ENCODE measurements at places on chromosomes 13 and 19.

DNA sequence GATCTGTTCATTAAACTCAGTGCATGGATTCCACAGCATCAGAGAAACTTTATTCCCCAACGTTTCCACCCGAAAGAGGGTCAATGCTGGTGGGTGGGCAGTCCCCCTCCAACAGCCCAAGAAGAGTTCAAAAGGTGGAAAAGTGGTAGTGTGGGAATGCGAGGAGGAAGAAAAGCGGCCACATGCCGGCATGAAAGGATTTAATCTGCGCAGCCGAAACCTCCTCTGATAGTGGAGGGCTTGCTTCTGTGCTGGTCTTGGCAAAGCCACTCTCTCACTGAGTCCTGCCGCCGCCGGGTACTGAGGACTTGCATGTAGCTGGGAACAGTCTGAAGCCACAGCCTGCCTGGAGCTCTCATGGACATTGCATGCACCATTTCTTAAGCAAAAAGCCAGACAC, 136.2 kb upstream of the ZNF536 start:
- no peak for DNase-seq

GRCh38 chr13:111121506-111121905, 6.4 kb downstream of the ARHGEF7 start:
- DNase-seq = no peak

GRCh38 chr19:1066748-1067340, at the start of gene ARHGAP45:
ARHGAP45 (plus strand) TSS chr19:1067167; CDS start chr19:1067406, 239 bp downstream.
- peak; percentile 87 for DNase-seq

- no peak for DNase-seq
These were observed 16.9 kb upstream of the MICU2 start for GRCh38 chr13:21620861-21621260.

- DNase-seq = no peak
These were observed 152.9 kb downstream of the EFNB2 start for GRCh38 chr13:106382534-106382933.

DNA sequence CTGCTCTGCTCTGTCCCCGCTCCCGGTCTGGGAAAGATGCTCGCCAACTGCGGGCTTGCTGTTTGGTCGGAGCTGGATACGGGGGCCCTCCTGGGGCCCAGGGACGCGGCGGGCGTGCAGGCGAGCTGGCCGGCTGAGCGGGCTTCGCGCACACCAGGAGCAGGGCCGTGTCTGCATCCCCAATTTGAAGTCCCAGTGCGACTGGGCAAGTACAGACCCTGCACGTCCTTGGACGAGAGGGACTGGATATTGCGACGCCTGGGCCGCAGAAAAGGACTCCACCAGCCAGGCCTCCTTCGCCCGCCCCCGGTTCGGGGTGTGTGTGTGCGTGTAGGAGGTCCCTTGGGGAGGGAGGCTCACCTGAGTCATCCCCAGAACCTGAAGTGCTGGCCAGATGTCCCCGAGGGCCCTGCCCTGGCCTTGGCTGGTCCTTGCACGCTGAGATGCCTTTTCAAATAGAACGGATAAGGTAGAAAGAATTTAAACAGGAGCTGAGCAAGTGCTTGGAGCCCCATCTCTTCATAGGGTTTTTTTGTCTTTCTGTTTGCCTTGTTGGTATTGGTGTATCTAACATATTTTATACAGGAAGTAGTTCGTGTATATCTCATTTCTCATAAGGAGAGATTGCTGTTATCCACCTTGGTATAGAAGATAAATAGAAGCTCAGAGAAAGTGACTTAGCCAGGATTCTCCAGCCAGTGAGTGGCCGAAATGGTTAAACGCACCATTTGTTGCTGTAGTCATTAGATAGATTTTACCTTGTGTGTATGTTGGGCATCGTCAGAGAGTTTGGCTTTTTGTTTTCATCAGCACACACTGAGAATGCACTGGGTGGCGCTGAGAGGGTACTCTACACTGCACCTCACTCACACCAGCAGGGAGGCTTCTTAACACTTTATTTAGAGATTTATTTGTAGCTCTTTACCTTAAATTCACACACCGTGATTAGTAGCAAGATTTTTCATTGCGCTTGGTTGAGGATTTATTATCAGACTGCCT, 1.1 kb downstream of the NAXD start:
- peak; percentile 48 for DNase-seq

GRCh38 chr13:74367193-74367592, 233.0 kb upstream of the KLF12 start:
- no peak for DNase-seq

GRCh38 chr13:76917095-76917494, 30.9 kb upstream of the KCTD12 start:
- no peak for DNase-seq

DNA sequence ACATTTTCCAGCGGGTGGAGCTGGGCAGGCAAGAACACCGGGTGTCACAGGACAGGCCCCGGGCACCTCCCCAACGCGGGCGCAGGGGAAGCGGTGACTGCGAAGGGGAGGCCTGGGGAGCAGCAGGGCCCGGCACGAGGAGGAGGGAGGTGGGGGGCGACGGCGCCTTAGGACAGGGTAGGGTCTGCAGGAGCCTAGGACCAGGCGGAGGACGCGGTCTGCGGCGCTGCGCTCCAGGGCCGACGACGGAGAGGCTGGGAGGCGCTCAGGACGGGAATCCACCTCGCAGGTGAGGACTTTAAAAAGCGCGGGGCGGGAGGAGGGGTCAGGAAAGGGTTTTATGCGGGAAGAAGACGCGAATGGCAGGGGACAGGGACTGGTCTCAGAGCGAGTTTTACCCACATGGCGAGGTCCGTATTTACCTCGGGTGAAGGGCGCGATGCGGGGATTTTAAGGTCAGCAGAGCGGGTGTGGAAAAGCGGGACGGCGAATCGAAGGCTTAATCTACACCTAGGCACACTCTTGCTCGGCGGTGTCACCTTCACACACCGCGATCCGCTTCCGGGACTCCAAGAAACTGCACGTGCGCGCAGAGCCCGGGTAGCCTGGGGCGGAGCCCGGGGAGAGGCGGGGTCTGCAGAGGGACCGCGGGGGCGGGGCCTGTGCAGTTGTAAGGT, 13.5 kb downstream of the ERVV-2 start:
- DNase-seq = no peak

GRCh38 chr19:4501691-4502090, 16.6 kb downstream of the PLIN4 start:
- no peak for DNase-seq

- no peak for DNase-seq
These were observed 102.1 kb upstream of the FNDC3A start for GRCh38 chr13:48873587-48873986.

GRCh38 chr19:28843761-28844492, 369.0 kb downstream of the UQCRFS1 start:
- no peak for DNase-seq

DNA sequence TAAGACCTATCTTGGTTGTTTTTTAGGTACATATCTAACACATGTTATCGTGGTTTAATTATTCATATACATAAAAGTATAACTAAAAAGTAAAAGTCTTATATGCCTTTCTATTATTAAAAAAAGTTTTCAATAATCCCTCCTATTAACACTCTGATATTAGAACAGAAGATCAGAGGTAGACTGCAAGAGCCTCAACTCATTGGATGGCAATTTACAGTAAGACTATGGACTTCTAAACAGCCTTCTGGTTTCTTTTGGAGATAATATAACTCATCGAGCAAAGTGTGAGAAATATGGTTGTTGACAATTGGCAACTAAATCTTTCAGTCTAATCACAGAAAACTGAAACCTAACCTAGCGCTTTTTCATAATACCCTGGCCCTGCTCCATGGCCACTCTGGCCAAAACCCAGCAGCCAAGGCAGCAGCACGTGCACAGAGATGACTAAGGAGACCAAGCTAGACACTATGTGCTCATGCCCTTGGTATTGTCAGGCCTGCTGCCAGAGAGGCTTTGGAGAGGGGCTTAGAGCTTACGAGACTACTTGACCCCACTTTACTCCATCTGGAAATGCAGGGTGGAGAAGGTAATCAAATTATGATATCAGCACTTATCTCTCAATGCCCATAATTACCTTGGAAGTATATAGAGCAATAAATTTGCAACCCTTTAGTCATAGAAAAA, 40.6 kb upstream of the EEF1AKMT1 start:
- no peak for DNase-seq

DNA sequence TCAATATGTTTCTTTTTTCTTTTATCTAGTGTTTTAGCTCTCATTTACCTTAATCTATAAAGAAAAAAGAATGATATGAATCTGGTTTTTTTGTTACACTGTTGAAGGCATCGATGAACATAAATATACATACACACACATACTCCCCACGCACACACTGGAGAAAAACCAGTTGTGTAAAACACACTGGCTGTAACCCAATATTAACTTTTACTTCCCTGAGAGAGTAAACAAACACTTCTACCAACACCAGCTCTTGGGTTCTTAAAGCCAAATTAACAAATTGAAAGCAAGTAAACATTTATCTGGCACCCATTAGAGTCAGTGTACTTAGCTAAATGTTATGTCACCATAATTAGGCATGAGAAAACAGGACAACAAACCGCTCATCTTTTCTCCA, 145.7 kb downstream of the ABCC4 start:
- no peak for DNase-seq

- no peak for DNase-seq
These were observed 11.4 kb upstream of the CPAMD8 start for GRCh38 chr19:17037966-17038500.

DNA sequence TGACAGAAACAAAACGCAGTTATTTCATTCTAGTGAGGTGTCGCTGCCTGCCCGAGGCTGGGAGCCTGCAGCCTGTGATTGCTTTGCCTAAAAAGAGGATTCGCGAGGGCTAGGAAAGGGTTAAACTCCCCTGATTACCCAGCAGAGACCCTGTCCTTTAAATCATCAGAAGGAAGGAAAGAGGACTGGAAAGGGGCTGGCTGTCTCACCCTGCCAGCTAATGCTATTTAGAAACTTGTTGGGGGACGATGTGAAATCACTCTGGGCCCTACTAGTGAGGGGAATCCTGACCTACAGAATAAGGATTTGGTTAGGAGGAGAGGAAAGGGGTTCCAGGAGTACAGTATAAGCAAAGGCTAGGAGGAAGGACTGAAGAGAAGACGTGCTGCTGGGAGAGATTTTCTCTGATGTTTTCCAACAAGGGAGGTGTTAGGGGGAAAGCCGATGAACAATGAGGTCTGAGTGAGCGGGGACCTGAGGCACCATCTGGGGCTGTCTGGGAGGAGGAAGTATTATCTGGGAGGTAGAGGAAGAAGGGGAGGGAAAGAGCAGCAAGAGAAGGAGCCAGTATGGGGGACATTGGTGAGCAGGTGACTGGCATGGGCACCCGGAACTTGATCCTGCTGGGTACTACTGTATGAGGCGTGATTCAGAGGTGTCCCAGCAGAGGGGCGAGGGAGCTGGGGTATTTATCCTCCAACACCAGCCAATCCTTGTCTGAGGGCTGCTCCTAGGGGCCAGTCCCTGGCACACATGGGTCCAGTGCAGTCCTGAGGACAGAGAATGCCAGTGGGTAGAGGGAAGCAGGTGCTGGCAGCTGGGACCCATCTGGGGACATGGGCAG, 55.7 kb upstream of the PTPRS start:
- DNase-seq = no peak

- peak; percentile 28 for DNase-seq
These were observed 2.3 kb downstream of the PPP1R15A start for GRCh38 chr19:48874303-48875135.

- peak; percentile 39 for DNase-seq
These were observed 569 bp upstream of the MCF2L start for GRCh38 chr13:112968380-112968909.

GRCh38 chr13:61695147-61695546, 279.5 kb upstream of the PCDH20 start:
- no peak for DNase-seq

- DNase-seq = no peak
These were observed 35.0 kb upstream of the OLFM2 start for GRCh38 chr19:9971166-9971897.

DNA sequence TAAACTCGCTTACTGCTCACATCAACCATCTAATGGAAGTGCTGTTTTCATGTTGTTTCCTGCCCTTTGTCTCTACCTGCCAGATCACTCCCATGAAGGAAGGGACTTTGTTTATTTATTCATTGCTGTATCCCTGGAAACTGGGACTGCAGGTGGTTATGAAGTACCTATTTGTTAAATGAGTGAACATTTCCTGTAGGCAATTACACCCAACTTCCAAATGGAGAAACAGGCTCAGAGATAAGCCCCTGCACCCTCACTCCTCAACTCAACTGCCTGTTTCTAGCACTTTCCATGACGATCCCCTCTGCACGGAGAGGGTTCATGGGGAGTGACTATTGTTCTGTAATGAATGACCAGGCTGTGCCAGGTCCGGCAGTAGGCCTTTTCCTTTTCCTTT, 1.9 kb upstream of the SELENOW start:
- DNase-seq = no peak

DNA sequence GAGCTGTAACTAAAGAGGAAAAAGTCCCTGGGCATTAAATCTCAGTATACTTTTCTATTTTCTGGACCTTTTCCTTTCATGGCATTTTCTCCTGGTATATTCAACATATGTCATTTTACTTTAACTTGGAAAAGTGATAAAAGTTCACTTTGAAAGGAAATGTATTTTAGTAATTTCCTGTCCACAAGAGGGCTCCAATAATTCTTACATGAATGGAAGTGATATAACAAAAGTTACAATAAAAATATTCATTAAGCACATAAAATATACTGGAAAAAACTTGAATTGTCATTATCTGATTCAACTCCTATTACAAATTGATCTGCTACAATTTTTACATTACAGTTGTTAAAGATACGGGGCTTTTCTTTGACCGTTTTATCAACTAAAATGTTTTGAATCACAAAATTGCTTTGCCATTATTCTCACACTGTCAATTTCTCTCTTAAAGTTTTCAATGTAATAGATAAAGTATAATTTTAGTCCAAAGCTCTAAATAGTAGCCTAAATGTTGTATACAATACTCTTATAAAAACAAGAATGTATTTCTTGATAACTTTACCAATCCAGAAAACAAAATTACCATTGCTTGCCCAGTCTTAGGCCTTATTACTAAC, 4.9 kb downstream of the UBL3 start:
- DNase-seq = no peak

GRCh38 chr13:33229446-33230177, 55.9 kb downstream of the STARD13 start:
- DNase-seq = no peak

- no peak for DNase-seq
These were observed 1312.7 kb downstream of the SLITRK1 start for GRCh38 chr13:82569581-82569980.

Data from stimulated activated CD4-positive, alpha-beta T cell treated with anti-CD3 and anti-CD28 coated beads, Interleukin-2, amount 100 ng/mL, for 24 hours (primary cell).